ENCODE measurements at places on chromosomes 7 and 10.

GRCh38 chr7:26944501-26945358 lies 80.3 kb upstream of the SKAP2 start:
- H3K4me3 ChIP-seq = no peak overlapping the region
- no peaks in the 10 kb centered on the region for H3K36me3 ChIP-seq
- no peaks in the 10 kb centered on the region for H3K4me1 ChIP-seq
- H3K27ac ChIP-seq = no peak overlapping the region
- DNase-seq = no peak

- H3K36me3 ChIP-seq = no peaks in the 10 kb centered on the region
- H3K27ac ChIP-seq = no peak overlapping the region
- H3K27me3 ChIP-seq = no peaks in the 10 kb centered on the region
- DNase-seq = no peak
- H3K4me1 ChIP-seq = no peaks in the 10 kb centered on the region
These were observed 98.7 kb upstream of the SEMA3D start for GRCh38 chr7:85285527-85285926.

DNA sequence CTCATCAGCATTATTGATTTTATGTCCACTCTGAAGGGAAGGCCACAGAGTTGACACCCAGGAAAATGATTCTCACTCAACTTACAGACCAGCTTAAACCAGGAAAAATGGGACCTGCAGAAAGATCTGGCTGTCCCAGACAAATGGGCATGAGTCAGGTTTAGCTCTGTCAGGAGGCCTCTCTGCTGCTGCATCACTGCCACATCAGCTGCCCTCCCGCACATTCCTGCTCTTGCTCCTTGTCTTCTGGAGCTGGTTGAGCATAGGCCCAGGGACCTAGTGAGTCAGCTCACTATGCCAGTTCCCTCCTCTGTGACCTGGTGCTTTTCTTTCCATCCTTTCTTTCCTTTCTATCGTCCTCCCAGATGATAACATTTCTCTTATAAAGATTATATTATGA lies 18.8 kb upstream of the SMNDC1 start:
- no peaks in the 10 kb centered on the region for H3K4me1 ChIP-seq
- no peak for DNase-seq
- H3K4me3 ChIP-seq = no peak overlapping the region
- no peaks in the 10 kb centered on the region for H3K36me3 ChIP-seq
- no peaks in the 10 kb centered on the region for H3K27me3 ChIP-seq
- H3K27ac ChIP-seq = no peak overlapping the region

- H3K4me3 ChIP-seq = no peak overlapping the region
- no peaks in the 10 kb centered on the region for H3K27me3 ChIP-seq
- DNase-seq = no peak
- no peak overlapping the region for H3K27ac ChIP-seq
- no peaks in the 10 kb centered on the region for H3K4me1 ChIP-seq
These were observed 182.6 kb upstream of the TMEM106B start for GRCh38 chr7:12028508-12028907.

DNA sequence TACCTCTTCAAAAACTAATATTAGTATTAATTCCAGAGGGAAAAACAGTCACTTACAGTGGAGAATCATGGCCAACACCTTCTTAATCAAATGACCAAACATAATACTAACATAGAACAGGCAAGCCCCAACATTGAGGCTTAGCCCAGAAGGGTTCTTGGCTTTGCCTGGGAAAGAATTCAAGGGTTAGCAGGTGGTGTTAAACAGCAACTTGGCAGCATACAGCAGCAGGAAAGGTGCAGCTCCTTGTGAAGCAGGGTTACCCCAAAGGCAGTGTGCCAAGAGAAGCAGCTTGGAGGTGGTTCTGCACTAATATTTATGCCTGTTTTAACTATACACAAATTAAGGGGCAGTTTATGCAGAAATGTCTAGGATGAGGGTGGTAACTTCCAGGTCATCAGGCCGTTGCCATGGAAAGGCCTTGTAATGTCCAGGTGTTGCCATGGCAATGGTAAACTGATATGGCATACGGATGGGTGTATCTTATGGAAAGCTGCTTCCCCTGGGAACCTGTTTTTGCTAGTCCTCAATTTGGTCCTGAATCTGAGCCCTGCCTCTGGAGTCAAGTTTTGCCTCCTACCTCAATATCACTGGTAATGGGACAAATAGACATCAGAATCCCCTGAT lies 27.2 kb upstream of the BEND7 start:
- no peak for DNase-seq
- H3K27ac ChIP-seq = no peak overlapping the region
- H3K4me1 ChIP-seq = no peaks in the 10 kb centered on the region
- H3K27me3 ChIP-seq = no peaks in the 10 kb centered on the region
- no peak overlapping the region for H3K4me3 ChIP-seq

DNA sequence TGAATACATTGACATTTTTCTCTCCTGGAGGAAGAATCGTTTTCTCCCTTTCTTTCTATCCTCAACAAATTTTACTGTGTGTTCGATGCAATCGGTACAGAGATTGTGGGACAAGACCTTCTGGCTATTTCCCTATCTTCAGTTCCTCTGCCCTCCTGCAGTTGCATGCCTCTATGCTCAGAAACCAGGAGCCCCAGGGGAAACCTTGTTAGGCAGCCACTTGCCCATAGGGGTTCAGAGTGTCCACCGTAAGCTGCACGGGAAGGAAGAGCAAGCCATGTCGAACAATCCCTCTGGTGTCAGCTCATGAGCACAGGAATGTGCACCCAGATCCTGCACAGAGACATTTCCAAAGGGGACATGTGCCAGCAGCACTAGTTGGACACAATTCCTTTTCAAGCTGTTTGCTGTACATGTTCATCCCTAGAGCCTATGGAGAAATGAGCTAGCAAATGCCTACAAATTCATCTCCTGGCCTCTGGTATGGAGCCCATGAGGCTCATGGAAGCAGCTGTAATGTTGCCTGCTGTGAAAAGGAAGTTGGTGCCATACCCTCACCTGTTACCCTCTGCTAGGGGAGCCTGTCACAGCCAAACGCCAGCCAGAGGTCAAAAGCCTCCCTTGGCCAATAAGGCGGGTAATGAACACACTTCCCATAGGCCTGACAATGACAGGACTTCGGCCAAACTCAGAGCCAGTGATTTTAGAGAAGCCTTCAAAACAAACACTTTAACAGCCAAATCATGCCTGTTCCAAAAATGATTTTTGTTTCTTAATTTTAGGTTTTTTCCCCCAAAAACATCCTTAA lies 35.9 kb upstream of the ASAH2 start:
- no peaks in the 10 kb centered on the region for H3K4me1 ChIP-seq
- H3K36me3 ChIP-seq = no peaks in the 10 kb centered on the region
- no peak overlapping the region for H3K4me3 ChIP-seq
- no peak for DNase-seq
- no peaks in the 10 kb centered on the region for H3K27me3 ChIP-seq

DNA sequence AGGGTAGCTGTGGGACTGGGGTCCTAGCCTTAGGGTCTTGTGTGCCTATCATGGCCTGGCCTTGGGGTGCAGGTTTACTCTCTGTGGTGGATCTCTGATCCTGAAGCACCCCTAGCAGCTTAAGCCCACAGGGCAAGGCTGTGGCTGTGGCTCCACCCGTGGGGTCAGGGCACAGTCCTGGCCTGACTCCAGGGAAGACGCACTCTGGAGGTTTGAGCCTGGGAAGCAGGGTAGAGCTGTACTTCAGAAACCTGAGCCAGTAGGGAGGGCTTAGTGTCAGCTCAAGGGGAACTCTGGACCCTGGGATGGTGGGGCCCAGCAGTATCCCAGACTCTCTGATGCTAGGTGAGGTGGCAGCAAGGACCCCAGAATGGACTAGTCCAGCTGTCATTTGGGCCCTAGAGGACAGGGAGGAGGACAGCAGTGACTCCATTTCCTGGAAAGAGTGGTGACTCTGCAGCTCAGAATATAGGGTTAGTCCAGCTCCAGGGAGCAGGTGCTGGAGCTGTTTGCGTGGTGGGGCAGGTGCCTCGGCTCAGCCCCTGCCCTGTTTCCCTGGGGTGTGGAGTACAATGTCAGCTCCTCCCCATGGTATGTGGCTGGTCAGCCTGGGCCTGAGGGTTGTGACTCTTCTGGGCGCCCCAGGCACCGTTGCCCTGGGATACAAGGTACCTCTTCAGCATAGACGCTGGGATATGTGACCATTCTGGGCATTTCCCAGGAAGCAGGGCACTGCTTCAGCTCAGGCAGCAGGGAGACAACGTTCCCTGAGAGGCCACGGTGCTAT lies 15.8 kb downstream of the GTPBP4 start:
- H3K27ac ChIP-seq = no peak overlapping the region
- no peaks in the 10 kb centered on the region for H3K27me3 ChIP-seq
- no peak overlapping the region for H3K4me3 ChIP-seq
- DNase-seq = no peak

- H3K36me3 ChIP-seq = no peaks in the 10 kb centered on the region
- no peak for DNase-seq
- H3K27ac ChIP-seq = no peak overlapping the region
- no peaks in the 10 kb centered on the region for H3K4me1 ChIP-seq
- no peak overlapping the region for H3K4me3 ChIP-seq
These were observed 52.5 kb upstream of the VKORC1L1 start for GRCh38 chr7:65820287-65820950.

- H3K27ac ChIP-seq = no peak overlapping the region
- H3K36me3 ChIP-seq = no peaks in the 10 kb centered on the region
- DNase-seq = no peak
- H3K4me3 ChIP-seq = no peak overlapping the region
- H3K4me1 ChIP-seq = no peaks in the 10 kb centered on the region
- H3K27me3 ChIP-seq = no peaks in the 10 kb centered on the region
These were observed 11.2 kb upstream of the PLEKHA1 start for GRCh38 chr10:122363311-122363710.

- no peak for DNase-seq
- no peaks in the 10 kb centered on the region for H3K36me3 ChIP-seq
- no peaks in the 10 kb centered on the region for H3K27me3 ChIP-seq
- no peaks in the 10 kb centered on the region for H3K4me1 ChIP-seq
These were observed 57.4 kb upstream of the NRP1 start for GRCh38 chr10:33391611-33392465.

GRCh38 chr7:127907110-127908040 lies 123.9 kb downstream of the LRRC4 start:
- no peak for DNase-seq
- no peaks in the 10 kb centered on the region for H3K36me3 ChIP-seq
- H3K4me3 ChIP-seq = no peak overlapping the region
- H3K4me1 ChIP-seq = no peaks in the 10 kb centered on the region
- H3K27me3 ChIP-seq = no peaks in the 10 kb centered on the region

- no peak for DNase-seq
- no peak overlapping the region for H3K4me3 ChIP-seq
- H3K27me3 ChIP-seq = no peaks in the 10 kb centered on the region
- no peak overlapping the region for H3K27ac ChIP-seq
- no peaks in the 10 kb centered on the region for H3K36me3 ChIP-seq
These were observed 31.7 kb downstream of the GPR22 start for GRCh38 chr7:107501593-107501992.
